ENCODE measurements at places on chromosomes 4 and X.

DNA sequence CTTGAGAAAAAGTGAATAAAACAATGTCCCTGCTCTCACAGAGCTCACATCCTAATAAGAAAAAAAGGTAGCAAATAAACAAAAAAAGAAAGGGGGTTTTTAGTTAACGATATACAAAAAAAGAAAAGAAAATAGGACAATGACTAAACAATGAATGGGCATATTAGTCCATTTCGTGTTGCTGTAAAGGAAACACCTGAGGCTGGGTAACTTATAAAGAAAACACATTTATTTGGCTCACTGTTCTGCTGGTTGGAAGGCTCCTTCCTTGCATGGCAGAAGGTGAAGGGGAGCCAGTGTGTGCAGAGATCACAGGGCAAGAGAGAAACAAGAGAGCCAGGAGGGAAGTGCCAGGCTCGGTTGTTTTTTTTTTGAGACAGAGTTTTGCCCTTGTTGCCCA is 4.7 kb upstream of the KLF3 start:
- DNase-seq, result no peak

DNA sequence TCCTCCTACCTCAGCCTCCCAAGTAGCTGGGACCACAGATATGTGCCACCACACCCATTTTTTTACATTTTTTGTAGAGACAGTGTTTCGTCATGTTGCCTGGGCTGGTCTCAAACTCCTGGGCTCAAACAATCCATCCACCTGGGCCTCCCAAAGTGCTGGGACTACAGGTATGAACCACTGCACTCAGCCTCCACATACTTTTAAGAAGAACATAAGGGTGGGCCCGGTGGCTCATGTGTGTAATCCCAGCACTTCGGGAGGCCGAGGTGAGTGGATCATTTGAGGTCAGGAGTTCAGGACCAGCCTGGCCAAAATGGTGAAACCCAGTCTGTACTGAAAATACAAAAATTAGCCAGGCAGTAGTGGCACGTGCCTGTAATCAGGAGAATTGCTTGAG is 51.5 kb upstream of the MXD4 start:
- no peak for DNase-seq

DNA sequence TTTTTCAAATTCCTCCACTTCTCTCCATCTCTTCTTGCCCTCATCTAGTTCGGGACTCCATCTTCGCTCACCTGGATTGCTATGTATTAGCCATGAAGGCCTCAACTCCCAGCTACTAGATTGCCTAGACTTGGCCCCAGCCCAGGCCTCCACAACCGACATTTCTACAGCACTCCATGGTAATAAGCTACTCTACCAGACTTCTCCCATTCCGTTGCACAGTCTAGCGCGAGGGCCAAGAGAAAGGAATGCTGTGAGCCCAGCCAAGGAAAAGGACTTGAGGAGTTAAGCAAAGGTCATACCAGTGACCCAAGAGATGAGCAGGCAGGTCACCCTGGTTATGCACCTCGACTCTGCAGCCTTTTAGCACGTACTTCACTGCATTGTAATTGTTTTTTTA is 75.6 kb downstream of the SOWAHB start:
- DNase-seq, result no peak

- no peak for DNase-seq
Measured at GRCh38 chrX:9676306-9676705, 89.3 kb downstream of the GPR143 start.

GRCh38 chrX:40003428-40004245 is 94.1 kb downstream of the BCOR start:
- DNase-seq, result no peak

DNA sequence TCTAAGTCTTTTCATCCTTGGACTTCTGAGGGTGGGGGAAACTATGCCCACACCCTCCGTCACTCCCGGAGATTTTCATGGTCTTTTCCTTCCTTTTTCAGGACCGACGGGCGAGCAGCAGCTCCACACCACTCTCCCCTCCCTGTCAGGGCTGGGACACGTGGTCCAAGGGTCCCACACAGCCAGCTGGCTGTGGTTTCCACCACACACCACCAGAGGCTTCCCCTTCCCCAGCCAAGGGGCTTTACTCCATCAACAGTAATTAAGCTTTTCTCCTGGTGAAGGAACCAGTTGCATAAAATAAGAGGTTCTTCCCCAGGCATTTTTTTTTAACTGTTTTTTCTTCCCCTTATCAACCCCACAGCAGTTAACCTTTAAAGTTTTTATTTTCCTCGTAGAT is 453.9 kb downstream of the GPAT3 start:
- DNase-seq, result no peak

GRCh38 chr4:148852092-148852699 is 410.0 kb upstream of the NR3C2 start:
- no peak for DNase-seq

DNA sequence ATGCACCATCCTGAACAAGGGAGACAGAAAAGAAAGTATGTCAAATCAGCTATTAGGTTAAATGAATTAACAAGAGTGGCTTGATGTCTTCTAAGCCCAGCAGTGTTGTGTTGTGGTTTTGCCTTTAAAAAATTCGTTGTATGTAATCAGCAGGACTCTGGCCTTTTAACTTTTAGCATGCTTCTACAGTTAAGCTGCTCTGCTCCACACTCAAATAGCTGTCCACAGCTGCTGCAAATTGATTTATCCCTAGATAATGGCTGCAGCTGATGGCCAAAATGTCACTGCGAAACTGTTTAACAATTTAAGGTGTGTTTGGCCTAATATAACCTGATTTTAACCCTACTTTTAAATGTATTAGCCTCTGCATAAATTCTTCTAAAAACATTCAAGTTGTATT is 85.8 kb downstream of the CXXC4 start:
- DNase-seq, result no peak

- no peak for DNase-seq
Measured at GRCh38 chr4:79498282-79498681, 90.3 kb upstream of the GK2 start.

DNA sequence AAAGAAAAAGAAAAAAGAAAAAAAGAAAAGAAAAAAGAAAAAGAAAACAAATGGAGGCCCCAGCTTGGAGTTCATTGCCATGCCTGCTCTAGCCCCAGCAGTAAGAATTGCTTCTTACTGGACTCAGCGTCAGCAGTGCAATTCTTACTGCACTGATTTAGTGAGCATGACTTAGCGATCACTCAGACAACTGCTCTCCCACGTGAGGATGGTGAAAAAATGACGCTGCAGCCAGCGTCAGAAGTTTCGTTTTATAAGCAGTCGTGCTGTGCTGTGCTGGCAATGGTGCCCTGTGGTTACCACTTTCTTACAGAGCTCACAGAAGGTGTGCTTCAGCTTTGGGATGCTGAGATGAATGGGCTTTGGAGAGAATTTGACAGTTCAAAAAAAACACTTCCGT is 68.3 kb upstream of the DDX3X start:
- peak; percentile 59 for DNase-seq

DNA sequence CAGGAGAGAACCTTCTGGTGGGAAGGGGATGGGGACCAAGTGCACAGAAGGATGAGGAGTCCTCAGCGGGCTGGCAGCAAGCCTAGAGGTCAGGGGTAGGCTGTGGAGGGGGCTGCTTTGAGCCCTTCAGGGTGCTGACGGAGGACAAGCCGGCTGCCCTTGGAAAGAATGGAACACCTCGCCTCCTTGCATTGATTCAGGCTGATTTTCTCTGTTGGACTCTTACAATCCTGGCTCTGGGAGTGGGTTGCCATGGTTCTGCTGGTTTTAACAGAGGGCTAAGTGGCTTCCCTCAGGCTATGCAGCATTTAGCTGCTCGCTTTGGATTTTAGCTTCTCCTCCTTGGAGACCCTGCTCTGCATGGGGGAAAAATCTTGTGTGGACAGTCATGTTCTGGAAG is 49.4 kb upstream of the CHRNA9 start:
- DNase-seq, result no peak

DNA sequence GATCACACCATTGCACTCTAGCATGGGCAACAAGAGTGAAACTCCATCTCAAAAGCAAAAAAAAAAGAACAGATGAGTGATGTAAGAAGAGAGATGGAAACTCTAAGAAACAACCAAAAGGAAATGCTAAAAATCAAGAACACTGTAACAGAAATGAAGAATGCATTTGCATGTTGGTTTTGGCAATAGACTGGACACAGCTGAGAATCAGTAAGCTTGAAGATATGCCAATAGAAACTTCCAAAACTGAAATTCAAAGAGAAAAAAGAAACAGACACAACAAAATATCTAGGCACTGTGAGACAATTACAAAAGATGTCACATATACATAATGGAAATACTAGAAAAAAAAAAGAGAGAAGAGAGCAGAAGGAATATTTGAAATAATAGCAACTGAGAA is 93.7 kb downstream of the BEND2 start:
- DNase-seq, result no peak

GRCh38 chr4:31918891-31919290 is 1198.7 kb downstream of the PCDH7 start:
- no peak for DNase-seq

DNA sequence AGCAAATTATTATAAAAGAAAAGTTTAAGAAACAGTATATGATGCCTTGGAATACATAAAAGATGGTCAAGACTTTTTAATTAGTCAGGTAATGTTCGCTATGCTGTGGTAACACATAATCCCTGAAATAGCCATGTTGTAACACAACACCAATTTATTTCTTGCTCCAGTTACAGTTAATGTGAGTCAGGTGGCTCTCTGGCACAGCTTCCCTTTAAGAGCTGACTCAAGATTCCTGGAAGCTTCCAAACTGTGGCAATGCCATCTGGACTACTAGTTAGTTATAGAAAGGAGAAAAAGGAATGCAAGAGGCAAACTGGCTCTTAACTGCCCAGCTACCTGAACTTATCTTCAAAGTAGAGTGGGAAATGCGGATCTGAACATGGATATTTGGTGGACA is 210.5 kb downstream of the CHM start:
- DNase-seq, result no peak

DNA sequence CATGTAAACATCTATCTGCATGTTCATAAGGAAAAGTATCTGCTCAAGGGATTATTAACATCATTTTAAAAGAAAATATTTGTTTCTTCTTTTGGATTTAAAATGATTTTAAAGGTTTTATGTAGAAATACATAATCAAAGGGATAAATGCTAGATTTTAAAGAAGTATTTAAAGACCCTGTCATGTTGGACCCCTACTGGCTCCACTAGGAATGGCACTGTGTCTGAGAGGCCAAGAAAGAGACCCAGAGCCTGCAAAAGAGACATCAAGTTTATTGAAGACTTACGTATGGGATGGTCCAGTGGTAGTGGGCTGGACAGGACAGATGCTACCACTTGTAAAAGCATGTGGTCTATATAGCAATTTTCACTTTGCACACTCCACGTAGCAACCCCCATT is 78.7 kb upstream of the PCDH18 start:
- DNase-seq, result no peak

DNA sequence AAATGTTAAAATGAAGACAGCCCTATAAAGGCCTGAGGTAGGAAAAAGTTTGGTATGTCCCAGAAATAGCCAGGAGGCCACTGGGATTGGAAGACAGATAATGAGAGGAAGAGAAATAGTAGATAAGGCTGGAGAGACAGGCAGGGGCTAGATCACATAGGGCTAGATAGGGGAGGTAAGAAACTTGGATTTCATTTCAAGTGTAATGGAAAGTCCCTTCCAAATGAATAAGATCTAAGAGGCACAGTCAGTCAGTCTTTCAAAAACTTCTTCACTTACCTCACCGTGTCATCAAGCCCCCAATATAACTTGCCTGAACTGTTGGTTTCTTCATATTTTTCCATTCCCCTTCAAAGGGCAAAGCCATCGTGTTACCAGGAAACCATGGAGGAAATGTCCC is 121.8 kb downstream of the SPCS3 start:
- no peak for DNase-seq

DNA sequence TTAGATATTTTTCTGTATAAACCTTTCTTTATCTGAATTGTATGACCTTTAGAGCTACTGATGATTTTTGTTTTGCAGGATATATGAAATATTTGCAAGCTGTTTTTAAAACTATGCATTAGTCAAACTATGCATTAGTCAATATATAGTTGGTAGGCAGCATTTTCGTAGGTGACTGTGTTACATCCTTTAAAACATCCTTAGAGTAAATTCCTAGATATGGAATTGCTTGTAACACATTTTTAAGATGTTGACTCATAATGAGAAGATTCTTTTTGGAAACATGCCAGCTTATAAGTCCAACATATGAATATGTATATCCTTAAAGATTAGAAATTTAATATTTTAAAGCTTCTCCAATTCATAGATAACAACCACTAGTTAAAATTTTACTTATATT is 1768.5 kb downstream of the PCDH7 start:
- DNase-seq, result no peak

DNA sequence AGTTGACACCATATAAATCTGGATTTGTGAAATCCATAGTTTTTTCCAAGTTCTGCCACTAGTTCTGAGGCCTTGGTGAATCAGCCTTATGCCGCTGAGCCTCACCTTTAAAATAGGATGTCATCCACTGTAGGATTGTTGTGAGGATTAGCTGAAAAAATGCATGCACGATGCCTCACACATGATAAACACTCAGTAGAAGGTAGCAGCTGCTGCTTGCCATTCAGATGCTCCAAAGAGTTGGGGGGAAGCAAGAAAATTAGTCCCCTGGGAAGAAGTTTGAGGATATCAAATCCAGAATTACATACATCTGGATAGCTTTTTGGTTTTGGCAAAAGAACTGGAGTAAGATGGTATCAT is 7.4 kb downstream of the MMAA start:
- no peak for DNase-seq

GRCh38 chr4:124275-125081 is at the start of gene ZNF718:
ZNF718 (plus strand) TSS chr4:124501; CDS start chr4:124671, 170 bp downstream.
- DNase-seq, result peak; percentile 90

- no peak for DNase-seq
Measured at GRCh38 chr4:52907510-52907909, 45.4 kb downstream of the RASL11B start.

DNA sequence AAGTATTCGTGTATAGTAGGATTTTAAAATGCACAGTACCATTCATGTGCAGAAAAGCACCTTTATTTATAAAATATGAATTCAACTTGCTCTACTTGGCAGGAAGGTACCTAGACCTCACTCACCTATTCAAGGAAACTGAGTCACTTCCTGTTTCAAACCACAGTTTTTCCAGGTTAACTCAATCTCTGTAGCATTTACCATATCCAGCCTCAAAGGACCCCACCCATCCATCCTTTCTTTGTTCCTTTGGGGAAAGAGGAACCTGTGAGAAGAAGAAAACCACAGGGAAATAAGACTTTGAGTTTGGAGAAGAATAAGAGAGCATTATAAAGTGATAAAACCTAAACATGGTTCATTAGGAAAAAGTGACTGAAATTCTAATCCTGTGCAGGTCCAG is 250.7 kb downstream of the CBR4 start:
- no peak for DNase-seq

- DNase-seq, result no peak
Measured at GRCh38 chr4:71210823-71211222, 128.0 kb upstream of the SLC4A4 start.

- DNase-seq, result no peak
Measured at GRCh38 chr4:164847967-164848649, 28.9 kb upstream of the APELA start.

DNA sequence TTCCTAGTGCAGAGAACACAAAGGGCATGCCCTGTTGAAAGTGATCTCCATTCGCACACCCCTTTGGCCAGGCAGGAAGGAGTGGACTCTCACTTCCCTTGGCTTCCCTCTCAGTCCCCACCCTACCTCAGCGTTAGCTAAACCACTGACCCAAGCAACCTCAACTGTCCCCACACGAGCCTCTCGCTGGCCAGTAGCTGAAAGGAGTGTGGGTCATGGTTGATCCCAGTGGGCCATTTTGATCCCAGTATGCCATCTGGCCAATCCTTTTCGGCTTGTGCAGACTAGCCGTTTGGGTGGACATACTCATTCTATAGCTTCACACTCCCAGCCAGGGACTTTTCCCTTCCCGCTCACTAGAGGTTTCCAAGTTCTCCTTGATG is 24.4 kb upstream of the BCORL1 start:
- DNase-seq, result no peak

- no peak for DNase-seq
Measured at GRCh38 chr4:73520821-73521220, 39.3 kb downstream of the AFM start.
